ENCODE measurements at places on chromosomes 12 and 14.

DNA sequence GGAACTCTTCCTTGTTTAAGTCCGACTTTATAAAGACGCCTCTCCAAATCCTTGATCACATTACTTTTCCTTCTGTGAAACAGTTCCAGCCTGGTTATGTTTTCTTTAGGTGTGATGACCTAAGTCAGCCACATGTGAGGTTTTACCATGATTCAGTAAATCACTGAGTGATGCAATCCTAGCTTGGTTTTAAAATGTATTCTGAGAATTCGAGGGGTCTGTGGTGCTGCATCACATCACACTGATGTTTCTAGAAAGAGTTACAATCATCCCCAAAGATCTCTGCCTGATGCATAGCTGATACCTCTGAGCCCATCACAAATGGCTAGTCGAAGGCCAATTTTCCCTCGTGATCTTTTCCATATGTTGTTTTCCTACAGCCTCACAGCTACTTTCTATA lies 152.7 kb downstream of the ANO2 start:
- no peak for DNase-seq

- no peak for DNase-seq
These were observed 10.0 kb downstream of the TUBA1B start for GRCh38 chr12:49121047-49121696.

- DNase-seq, result no peak
These were observed 742 bp upstream of the MARS1 start for GRCh38 chr12:57487055-57487596.

DNA sequence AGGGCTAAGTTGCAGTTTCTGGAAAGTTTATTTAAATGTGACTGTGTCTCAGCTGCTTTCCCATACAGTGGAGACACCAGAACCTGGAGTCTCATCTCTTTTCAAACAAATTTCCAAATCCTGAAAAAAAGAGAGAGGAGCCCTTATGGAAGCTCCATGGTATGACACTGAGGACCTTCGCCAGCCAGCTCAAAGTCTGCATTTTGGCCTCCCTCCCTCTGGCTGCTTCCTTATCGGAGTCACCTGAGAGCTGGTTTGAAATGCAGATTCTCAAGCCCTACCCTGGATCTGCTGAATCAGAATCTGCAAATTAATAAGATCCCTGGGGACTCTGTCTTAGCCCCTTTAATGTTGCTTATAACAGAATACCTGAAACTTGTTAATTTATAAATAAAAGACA lies 21.7 kb upstream of the JDP2 start:
- DNase-seq, result no peak

DNA sequence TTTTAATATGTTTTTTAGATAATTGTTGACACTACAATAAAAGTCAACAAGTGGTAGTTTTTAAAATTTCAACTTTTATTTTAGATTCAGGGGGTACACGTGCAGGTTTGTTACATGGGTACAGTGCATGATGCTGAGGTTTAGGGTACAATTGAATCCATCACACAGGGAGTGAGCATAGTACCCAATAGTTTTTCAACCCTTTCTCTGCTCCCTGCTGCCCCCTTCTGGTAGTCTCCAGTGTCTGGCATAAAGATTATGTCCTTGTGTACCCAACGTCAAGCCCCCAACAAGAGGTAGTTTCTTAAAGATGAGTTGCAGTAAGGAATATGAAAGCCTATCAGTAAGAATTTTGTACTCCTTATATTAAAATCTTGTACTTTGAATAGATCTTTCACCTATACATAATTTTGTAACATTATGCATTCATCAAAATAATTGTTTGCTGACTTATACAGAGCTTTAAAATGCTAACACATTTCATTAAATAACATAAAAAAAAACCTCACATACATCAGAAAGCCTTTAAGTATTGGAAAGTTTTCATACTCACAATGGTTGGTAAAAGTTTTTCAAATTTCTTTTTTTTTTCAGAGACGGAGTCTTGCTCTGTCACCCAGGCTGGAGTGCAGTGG lies 5.4 kb upstream of the RALGAPA1 start:
- no peak for DNase-seq

- DNase-seq, result no peak
These were observed 170.6 kb downstream of the TMTC2 start for GRCh38 chr12:82857276-82857675.

GRCh38 chr14:61321385-61322010 lies at the start of gene PRKCH:
Gene PRKCH (plus strand): TSS chr14:61321579. CDS start chr14:61322102, 523 bp downstream.
- DNase-seq, result peak; percentile 75

DNA sequence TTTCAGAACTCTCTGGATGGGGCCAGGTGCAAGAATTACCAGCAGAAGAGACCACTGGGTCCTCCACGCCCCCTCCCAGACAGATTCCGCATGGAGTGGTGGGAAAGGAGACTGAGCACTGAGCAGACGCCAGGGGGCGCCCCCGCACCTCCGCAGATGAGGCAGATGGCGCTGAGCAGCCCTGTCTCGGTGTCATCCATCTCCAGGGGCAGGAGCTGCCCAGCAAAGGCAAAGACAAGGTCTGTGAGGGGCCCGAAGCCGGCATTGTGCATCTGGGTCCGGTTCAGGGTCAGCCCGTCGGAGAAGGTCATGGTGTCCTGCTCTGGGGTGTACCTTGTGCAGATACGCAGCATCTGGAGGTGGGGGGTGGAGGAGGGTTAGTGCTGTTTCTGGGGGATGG lies 6.3 kb upstream of the ITGB7 start:
- peak; percentile 81 for DNase-seq

GRCh38 chr12:122946690-122947341 lies 19.4 kb downstream of the ABCB9 start:
- peak; percentile 85 for DNase-seq

- no peak for DNase-seq
These were observed 87.2 kb downstream of the DAAM1 start for GRCh38 chr14:59275668-59276067.

- DNase-seq, result no peak
These were observed 21.9 kb upstream of the PPP2R5C start for GRCh38 chr14:101739446-101740141.

DNA sequence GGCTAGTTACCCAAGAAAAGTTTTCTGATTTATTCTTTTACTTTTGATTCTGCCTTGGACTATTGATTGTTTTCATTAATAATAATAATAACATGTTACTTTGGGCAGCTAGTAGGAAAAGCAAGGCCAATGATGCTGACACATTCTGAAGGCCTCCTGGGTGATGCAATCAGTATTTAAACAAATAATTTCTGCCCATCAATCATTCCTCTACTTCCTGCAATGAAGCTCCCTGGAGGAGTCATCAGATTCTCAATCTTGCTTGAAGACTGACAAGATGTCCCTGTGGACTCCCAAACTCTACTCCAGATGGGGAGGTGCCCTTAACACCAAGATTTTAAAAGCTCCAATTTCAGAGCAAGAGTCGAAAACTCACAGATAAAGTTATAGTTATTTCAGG lies at the start of gene SPX:
SPX (plus strand) TSS at position 244 of the 400 bp plus-strand sequence. CDS start 177 bp downstream, outside the sequence.
- no peak for DNase-seq

DNA sequence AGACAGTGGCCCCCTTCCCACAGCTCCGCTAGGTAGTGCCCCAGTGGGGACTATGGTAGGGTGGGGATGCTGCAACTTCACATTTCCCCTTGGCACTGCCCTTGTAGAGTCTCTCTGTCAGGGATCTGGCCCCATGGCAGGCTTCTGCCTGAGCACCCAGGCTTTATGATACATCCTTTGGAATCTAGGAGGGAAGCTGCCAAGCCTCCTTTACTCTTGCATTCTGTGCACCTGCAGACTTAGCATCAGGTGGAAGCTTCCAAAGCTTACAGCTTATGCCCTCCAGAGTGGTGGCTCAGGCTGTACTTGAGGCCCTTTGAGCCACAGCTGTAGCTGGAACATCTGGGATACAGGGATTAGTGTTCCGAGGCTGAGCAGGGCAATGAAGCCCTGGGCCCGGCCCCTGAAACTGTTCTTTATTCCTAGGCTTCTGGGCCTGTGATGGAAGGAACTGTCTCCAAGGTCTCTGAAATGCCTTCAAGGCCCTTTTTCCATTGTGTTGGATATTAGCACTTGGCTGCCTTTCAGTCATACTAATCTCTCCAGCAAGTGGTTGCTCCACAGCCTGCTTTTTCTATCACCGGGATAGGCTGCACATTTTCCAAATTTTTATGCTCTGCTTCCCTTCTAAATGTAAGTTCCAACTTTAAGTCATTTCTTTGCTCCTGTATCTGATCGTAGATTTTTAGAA lies 22.2 kb upstream of the OR6J1 start:
- no peak for DNase-seq

- DNase-seq, result no peak
These were observed 16.4 kb downstream of the FOXJ2 start for GRCh38 chr12:8048906-8049305.

DNA sequence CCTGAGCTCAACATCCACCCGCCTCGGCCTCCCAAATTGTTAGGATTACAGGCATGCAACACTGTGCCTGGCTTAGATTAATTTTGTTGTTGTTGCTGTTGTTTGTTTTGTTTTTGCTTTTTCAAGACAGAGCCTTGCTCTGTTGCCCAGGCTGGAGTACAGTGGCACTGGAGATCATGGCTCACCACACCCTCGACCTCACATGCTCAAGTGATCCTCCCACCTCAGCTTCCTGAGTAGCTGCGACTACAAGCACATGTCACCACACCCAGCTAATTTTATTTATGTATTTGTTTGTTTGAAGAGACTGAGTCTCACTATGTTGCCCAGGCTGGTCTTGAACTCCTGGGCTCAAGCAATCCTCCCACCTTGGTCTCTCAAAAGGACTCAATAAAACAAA lies 26.7 kb downstream of the CRY1 start:
- no peak for DNase-seq

- DNase-seq, result no peak
These were observed 3.5 kb downstream of the RSRC2 start for GRCh38 chr12:122523280-122523679.

DNA sequence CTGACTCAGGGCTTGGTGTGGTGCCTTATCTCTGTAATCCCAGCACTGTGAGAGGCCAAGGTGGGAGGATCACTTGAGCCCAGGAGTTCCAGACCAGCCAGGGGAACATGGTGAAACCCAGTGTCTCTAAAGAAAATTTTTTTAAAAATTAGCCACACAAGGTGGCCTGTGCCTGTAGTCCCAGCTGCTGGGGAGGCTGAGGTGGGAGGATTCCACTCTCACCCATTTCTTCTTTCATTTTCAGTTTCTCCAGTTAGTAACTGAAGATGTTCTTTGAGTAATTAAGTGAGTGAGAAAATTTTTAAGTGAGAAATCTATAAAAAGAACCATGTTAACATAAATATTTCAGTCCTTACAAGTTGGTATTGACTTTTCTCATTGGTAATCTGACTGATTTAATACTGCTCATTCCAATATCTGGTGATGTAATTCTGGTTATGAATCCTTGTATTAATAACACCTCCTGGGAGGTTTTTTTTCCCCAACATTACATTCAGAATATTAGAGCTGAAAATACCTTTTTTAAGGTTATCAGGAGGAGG lies 6.1 kb downstream of the METTL3 start:
- no peak for DNase-seq

DNA sequence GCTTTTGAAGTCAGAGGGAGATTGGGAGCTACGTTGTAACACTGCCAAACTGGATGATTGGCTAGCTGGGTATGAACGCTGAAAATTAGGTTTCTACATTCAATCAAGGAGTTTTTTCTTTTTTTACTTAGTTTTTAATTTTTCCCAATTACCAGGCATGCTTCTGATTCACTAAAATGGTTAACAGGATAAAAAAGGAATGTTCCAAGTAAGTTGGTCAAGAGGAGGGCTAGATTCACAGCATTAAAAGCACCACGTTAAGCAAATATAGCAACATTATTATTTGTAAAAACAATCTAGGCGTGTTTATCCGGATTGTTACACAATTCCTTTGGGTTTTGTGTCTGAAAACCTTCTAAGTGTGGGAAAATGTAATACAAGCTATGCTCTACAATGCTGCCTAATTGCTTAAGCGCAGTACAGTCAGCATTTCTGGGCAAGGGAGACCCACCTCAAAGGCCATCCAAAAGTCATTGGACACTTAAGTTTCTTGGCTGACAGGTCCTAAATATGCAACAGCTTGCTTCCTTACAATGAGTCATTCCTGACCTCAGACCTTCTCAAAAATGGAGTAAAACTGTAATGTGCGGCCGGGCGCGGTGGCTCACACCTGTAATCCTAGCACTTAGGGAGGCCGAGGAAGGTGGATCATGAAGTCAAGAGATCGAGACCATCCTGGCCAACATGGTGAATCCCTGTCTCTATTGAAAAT lies 1.2 kb downstream of the RPLP0 start:
- DNase-seq, result no peak

- peak; percentile 70 for DNase-seq
These were observed 94.1 kb downstream of the SLC25A47 start for GRCh38 chr14:100416921-100417860.

- no peak for DNase-seq
These were observed 5.5 kb upstream of the HVCN1 start for GRCh38 chr12:110694330-110694901.

DNA sequence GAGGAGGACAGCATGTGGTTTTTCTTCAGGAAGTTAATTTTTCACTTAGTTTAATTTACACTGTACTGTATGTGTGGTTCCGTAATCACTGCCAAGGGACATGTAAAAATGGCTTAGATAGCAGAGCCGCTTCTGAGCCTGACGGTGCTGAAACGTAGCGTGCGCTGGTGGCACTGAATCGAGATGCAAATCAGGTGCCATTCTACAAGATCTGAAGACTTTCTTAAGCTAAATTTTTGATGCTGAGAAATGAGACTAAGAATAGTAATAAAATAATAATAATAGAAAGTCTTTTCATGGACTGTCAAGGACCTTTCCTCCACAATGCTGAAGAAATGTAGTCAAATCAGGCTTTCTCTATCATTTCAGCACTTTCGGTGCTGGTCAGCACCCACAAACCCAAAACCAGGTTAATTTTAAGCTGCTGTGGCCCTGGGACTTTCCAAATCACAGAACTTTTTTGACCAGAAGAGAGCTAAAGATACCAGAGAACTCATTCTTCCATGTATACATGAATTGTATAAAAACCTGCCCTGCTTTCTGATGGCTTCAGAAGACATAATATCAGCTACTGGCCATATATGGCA lies 183.3 kb upstream of the LMO3 start:
- no peak for DNase-seq

All from left hindlimb (tissue), 1 donor.